ENCODE measurements at places on chromosomes 4 and X.

- peak; percentile 38 for DNase-seq
Measured at GRCh38 chr4:132513491-132513890, 635.6 kb upstream of the PCDH10 start.

DNA sequence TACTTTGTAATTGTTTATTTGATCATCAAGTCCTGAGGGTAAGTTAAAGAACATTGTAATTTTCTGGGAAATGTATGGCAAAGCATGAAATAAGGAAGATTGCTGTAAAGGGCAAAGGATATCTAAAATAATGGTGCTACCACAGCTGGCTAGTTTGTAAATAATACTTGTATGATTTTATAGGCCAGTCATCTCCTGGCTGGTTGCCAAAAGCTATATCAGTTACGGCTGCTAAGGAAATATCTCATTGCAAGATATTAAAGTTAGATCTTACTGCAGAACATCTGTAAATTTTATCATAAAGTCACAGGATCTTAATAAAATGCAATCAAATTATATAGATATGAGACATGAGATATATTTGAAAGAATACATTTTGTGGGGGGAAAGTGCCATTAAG, 150.8 kb upstream of the CXCL13 start:
- DNase-seq: no peak

DNA sequence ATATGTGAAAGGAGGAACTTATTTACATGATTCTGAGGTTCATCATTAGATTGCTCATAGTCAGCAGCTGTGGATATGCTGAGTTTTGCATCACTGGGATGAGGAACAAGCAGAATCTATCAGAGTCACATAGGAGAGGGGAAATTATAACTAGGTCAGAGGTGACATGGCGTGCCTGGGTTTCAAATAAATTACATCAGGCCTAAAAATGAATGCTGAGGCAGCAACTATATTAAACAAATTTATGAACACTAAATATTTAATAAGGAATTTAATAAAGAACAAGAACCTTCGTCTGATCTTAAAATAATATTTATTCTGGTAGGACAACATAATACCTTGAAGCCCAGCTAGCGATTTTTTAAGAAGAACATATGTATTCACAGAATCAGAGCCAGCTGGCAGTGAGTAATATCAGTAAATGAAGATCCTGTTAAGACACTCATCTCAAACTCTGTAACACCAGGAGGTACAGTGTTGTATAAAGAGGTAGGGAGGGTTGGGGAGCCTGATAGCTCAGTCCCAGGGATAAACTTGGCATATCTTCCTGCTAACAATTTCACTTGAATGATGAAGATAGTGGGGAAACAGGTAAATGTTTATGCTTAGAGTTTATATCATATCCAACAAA, 60.9 kb upstream of the HS3ST1 start:
- DNase-seq: no peak

GRCh38 chrX:43349363-43349762, 306.7 kb upstream of the MAOA start:
- peak; percentile 88 for DNase-seq

DNA sequence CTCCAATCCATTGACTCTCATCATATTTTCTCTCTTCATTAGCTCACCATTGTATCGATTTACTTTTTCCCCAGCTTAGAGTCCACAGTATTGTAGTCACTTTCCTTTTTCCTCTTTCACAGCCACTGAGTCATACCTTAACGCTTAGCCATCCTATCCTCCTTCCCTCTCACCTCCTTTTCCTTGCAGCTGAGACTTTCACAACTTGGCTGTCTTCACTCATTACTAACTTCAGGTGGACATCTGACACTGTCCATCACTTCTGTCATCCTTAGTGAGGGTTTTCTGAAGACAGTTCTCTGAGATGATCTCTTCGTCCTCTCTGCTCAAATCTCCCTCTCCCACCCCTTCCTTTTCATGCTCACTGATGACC, 70.5 kb upstream of the ESX1 start:
- no peak for DNase-seq

DNA sequence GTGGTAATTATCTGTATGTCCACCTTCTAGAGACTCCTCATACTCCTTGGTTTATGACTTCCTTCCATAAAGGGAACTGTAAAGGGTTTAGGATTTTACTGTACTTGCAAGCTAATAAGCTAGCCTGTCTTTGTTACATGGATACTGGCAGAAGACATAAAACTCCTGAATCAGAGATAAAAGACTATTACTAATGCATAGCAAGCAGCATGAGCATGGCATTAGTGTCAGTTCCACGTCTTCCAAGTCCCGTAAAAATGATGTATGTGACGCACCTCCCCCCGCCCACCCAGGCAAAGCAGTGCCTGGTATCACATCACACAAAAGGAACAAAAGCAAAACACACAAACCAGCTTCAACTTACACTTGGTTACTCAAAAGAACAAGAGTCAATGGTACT, 71.0 kb downstream of the SLC10A6 start:
- DNase-seq: no peak

- DNase-seq: no peak
Measured at GRCh38 chr4:24137671-24138601, 248.1 kb upstream of the PPARGC1A start.

DNA sequence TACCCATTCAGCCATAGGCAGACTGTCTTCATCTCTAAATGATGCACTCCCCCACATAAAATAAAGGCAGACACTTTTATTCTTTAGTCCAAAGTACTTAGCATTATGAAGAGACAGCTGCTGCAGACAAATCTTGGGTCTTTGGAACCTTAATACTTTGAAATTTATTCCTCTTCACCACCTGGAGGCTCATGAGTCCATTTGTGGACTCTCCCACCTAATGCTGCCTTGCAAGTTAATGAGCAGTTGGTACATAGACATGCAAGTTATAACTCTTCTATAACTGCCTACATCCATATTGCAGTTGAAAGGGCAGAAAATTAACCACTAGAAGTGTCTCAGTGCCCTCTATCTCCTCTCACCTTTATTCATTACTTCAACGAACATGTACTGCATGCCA, 118.6 kb upstream of the CPEB2 start:
- no peak for DNase-seq

DNA sequence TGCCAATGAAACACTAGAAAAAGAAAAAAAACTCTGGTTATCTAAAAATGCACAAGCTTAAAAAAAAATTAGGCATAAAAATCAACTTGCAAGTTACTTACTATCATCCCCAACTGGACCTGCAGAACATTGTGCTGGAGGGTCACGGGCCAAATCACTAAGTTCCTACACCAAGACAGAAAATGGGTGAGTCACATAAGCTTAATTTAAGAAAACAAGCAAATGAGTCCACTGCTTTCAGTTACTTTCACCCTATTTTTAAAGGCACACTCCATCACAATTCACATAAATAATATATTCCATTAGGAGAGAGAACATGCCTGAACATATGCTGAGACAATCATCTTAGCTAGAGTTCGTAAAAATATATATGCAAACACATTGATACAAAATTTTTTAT, 17.7 kb downstream of the UBE2D3 start:
- no peak for DNase-seq

GRCh38 chrX:71256856-71257255, 2.9 kb upstream of the ZMYM3 start:
- DNase-seq: no peak

DNA sequence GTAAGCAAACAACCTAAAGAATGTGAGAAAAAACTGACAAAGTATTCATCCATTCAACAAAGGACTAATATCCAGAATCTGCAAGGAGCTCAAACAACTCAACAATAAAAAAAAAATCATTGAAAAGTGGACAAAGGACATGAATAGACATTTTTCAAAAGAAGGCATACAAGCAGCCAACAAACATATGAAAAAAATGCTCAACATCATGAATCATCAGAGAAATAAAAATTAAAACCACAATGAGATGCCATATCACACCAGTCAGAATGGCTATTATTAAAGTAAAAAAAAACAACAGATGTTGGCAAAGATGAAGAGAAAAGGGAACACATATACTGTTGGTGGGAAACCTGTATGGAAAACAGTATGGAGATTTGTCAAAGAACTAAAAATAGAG, 120.7 kb upstream of the ADGRL3 start:
- no peak for DNase-seq

GRCh38 chr4:83964996-83965541, 429.2 kb downstream of the GPAT3 start:
- no peak for DNase-seq

DNA sequence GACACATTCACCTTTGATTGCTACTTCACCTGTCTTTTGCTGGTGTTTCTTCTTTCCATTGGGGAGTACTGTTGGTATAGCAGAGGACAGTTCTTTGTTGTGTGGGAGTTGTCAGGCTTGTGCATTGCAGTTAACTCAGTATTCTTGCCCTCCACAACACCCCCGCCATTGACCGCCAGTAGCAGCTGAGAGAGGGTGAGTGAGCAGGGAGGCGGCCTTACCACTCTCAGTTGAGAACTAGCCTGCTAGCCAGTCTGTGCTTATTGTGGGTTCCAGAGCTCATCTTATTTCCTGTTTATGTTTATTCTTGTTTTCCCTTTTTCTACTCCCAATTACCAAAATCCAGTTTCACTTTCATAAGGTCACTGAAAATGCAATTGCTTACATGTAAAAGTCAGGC, 52.2 kb downstream of the STIM2 start:
- peak; percentile 51 for DNase-seq

DNA sequence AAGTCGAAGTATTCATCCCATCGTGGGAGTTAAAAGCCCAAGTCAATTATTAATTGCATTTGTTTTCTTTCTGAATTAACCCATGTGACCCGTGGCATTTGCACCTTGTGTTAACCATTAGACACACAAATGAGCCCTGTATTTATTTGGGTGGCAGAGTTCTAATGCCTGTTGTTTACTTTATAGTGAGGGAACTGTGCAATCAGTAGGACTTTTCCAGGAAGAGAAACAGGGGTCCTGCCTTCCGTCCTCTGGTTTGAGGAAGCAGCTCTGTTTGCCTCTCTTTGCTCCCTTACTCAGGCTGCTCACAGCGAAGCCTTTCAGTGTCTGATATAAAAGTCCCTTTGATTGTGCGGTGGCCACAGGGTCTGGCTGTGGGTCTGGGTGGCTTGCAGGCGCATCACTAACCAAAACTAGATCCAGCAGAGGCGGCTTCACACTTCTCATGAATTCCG, 263.6 kb downstream of the PTTG2 start:
- DNase-seq: no peak

- no peak for DNase-seq
Measured at GRCh38 chr4:156422576-156422975, 468.9 kb upstream of the CTSO start.

- DNase-seq: no peak
Measured at GRCh38 chrX:94635003-94635402, 961.0 kb downstream of the FAM133A start.

DNA sequence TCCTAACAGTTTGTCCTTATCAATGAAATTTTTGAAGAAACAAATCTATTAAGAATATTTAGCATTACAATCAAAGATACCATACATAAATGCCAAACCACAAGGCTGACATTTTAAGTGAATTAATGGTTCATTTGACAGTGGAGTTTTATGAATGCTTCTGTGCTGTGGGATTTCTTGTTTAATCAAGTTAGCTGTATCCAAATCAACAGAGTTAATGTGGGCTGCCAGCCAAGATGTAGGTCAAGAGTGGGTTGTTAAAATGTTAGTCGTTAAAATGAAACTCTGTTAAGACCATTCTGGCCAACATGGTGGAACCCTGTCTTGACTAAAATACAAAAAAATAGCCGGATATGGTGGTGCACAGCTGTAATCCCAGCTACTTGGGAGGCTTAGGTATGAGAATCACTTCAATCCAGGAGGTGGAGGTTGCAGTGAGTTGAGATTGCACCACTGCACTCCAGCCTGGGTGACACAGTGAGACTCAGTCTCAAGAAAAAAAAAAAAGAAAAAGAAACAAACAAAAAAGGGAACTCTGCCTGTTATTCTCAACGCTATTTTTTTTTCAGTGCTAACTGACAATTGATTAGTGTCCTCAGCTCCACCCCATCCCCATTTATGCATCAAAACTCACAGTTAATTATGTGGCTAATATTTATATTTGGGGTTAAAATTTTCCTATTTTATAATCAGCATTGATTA, 20.2 kb downstream of the GPAT3 start:
- no peak for DNase-seq

DNA sequence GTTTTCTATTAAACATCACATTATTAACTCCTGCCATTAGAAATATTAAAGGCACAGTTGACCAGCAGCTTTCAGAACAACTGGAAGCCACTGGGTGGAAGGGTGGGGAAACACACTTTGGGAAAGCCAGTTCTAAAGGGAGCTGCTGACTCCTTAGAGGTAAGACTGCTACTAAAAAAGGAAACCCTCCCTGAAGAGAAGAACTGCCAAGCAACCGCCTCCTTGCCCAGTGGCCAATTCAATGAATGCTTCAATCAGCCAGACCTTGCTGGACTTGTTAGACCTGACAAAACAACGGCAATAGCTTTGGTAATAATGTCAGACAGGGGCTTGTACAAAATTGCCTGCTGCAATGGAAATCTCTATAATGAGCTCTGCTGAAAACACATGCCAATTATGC, 15.6 kb downstream of the OPHN1 start:
- DNase-seq: no peak

Data from endodermal cell (in vitro differentiated cells).